Ecto neural progenitor cell (in vitro differentiated cells): ENCODE measurements at places on chromosomes 1 and 21.
A peak's percentile ranks its signal among the peaks of the same experiment; 100 is the strongest.

DNA sequence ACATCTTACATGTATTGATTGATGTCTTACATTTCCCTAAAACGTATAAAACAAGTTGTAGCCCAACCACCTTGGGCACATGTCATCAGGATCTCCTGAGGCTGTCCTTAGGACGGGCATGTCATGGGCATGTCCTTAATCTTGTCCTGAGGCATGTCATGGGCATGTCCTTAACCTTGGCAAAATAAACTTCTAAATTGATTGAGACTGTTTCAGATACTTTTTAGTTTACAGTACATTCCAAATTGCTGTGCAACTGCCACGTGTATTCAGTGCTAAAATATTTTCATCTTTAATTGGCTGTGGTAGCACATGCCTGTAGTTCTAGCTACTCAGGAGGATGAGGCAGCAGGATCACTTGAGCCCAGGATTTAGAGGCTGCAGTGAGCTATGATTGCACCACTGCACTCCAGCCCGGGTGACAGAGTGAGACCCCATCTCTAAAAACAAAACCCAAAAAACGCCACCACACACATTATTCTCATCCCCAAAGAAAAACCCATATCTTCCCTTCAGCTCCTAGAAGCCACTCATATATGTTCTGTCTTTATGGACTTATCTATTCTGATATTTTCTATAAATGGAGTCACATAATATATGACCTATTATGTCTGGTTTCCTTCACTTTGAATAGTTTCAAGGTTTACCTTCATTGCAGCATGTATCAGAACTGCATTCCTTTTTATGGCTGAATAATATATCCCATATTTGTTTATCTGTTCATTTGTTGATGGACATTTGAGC is 96.0 kb upstream of the BTG3 start:
- no peak for DNase-seq

- no peak for DNase-seq
Observed at GRCh38 chr1:3033040-3033789, 11.9 kb downstream of the ACTRT2 start.

GRCh38 chr1:186055846-186056245 is 319.2 kb downstream of the TPR start:
- no peak for DNase-seq

DNA sequence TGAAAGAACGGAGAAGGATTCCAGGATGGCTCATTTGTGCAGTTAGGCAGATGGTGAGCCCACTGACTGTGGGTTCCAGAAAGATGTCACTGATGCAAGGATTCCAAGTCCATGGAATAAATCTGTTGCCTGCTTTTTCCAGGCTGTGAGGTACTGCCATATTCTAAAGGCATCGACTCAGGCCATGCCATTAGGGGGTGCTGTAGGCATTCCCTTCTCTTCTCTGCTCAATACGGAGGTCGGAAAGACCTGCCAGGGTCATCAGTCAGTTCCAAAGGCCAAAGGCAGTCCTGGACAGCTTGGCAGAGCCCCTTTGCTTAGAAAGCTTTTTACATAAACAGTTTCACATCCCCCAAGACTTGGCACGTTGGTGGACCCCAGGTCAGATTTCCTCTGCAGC is 31.7 kb upstream of the TMEM125 start:
- peak; percentile 77 for DNase-seq

GRCh38 chr1:205396967-205397616 is 24.8 kb downstream of the LEMD1 start:
- DNase-seq, result peak; percentile 59

- no peak for DNase-seq
Observed at GRCh38 chr21:21213297-21213696, 215.1 kb downstream of the NCAM2 start.

GRCh38 chr21:39056636-39057035 is 126.6 kb downstream of the PSMG1 start:
- DNase-seq, result no peak

GRCh38 chr1:21680381-21680780 is 11.2 kb upstream of the RAP1GAP start:
- no peak for DNase-seq

GRCh38 chr1:203306965-203307541 is 1.7 kb downstream of the BTG2 start:
- peak; percentile 64 for DNase-seq

- no peak for DNase-seq
Observed at GRCh38 chr1:3518256-3518655, 63.8 kb downstream of the ARHGEF16 start.

- DNase-seq, result no peak
Observed at GRCh38 chr1:244636488-244637259, 16.3 kb upstream of the DESI2 start.

DNA sequence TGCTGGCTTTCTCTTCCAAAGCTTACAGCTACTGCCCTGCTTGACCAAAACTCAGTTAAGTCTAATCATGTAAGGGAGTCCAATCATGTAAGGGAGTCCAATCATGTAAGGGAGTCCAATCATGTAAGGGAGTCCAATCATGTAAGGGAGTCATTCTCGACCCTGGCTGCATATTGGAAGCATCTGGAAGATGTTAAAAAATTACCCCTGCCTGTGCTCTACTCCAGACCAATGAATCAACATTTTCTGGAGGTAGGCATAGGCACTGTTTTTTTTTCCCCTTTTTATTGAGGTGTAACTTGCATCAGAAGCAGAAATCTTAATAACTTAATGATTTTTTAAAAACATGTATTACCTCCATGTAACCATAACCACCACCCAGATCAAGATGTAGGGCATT is 9.4 kb downstream of the PIGP start:
- DNase-seq, result no peak

DNA sequence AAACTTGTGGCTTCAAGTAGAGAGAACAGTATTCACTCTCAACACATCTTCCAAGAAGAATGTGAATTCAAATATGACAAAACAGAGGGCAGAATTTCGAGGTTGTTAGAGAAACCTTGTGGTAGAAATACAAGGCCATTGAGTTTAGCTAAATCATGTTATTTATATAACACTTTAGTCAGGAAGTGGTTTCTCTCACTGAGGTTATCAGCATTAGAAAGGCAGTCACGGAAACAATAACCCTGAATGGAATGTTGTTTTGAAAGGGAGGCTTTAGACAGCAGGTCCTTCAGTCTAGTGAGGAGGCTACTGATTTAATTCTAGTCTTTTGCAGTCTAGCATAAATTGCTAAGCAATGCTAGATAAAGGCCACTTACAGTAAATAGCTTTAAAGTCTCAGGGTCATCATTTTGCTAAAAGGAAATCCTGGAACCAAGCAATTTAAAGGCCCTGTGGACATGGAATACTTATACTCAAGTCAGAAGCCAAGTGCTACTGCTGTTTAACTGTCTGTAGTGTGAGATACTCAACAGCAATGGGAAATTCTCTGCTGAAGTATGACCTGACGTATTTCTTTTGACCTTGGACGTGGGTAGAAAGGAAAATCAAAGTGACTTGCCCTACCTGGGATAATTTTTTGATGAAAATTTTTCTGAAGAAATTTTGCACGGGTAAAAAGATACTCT is 89.0 kb upstream of the CHODL start:
- DNase-seq, result no peak

DNA sequence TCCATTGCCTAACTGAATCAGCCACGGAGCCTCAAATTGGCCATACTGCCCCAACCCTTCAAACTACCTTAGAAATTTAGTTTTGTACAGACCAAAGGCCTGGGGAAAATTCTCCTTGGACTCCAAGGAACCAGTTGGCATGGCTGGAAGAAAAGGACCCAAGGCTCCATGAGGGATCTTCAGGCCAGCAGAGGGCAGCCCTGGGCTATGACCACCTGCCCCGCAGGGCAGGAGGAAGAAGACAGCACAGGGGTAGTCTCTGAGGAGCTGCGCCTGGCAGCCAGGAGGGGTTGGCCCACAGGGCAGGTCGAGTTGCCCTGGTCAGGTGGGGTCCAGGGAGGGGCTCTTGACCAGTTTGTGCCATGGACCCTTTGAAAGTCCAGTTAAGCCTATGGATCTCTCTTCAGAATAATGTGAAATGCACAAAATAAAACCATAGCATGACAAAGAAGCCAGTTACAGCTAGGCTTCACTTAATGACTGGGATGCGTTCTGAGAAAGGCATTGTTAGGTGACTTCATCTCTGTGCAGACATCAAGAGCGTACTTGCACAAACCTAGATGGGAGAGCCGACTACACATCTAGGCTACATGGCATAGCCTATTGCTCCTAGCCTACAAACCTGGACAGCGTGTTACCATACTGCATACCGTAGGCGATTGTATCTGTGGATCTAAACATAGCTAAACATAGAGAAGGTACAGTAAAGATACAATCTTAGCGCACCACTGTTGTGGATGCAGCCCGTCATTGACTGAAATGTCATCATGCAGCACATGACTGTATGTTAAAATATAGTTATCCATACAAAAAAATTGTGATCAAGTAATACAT is 26.1 kb downstream of the CACNA1S start:
- peak; percentile 72 for DNase-seq
